ENCODE measurements at places on chromosomes 4 and X.

GRCh38 chr4:23835774-23836478 lies 53.9 kb downstream of the PPARGC1A start:
- DNase-seq = no peak

DNA sequence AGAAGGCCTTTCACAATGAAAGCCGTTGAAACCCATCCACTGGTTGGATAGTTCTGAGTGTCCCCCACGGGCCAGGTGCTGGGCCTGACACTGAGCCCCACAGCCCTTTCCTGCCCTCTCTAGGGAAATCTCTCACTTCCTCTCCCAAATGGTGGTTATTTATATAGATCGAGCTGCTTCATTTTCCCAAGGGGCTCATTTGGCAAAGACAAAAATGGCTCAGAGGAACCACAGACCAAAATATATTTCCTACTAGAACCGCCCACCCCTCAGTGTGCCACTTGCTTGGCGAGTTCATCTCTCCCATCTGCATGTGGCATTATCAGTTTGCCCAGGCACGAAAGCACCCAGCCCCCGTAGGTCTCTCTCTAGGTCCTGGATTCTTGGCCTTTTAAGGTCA lies 53.3 kb upstream of the STIM2 start:
- DNase-seq = no peak

DNA sequence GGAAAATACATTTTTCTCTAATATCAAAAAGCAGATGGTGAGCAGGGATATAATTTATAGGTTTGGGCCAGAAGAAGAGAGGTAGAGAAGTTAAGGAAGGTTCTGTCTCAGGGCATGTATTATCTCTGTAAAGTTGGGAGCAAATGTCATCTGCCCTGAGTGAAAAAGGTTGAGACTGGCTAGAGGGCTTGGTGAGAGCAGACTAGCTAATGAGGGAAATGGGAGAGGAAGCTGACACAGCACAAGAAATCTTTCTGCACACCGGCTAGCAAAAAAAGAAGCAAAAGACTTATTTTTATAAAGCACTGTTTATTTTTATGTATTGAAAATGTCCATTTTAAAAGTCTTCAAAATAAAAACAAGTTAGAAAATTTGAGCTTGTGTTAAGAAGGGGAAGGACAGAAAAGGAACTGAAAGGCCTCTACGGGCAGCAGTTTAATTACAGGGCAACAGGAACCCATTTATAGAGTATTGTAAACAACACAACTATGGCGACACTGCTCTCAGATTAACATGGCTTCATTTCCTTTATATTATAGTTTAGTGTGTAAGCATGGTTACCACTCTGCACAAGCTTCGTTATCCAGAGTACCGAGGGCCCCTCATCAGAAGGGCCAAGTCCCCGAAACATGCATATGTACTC lies 17.4 kb downstream of the CD40LG start:
- no peak for DNase-seq

DNA sequence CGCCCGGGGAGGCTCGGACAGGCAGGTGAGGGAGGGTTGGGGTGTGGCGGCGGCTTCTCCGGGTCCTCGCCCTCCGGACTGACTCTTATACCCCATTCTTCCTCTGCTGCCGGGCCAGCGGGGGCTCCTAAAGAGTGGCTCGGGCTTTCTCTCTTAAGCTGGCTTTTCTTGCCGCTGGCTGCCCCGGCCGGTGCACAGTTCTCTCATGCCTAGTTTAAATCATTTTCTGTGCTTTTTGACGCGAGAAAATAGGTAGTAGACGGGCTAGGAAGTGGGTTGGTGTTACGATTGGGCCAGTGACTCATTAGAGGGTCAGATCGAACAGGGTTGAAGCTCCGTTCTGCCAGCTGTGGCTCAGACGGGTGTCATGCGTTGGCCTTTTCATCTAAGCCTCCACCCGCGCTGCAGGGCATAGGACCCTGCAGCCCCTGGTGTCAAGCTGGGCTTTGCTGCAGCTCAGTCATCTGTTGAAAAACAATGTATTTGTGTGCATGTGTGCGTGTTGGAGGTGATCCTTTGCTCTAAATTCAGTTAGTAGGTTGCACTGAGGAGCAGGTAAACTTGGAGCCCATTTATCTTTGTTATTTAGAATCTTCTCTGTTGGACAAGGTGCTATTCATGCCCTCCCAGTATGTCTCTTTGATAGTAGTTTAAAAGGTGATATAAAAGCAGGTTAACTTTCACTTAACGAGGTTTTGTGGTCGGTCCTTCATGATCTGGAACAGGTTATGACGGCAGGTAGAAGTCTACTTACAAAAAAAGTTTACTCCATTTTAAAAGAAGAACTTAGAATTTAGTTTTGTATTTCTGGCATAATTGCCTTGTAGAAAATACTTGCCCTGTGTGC lies 802 bp downstream of the BMP2K start:
- DNase-seq = peak; percentile 37

DNA sequence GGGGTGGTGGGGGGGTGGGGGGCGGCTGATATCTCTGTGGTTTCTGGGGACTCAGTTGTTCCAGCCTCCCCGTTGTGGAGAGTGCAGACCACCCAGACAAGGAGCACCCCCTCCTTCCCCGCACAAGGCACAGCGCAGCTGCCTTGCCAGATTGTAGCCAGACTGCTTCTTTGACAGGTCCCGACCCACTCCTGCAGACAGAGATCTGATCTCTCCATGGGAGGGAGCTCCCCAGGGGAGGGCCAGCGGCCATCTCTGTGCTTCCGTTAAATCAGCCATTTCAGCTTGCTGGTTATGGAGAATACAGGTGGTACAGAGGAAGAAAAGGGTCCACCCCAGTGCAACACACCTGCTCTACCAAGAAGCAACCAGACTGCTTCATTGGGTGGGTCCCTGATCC lies 80.8 kb downstream of the FGF16 start:
- DNase-seq = no peak
